ENCODE measurements at places on chromosomes 6 and 20. TPM values are rescaled to one million over a fixed set of nuclear protein-coding genes. Genes with fewer than 3 reads are reported as not detected.

- no peak for DNase-seq
Measured at GRCh38 chr20:13874394-13875157, 89.7 kb downstream of the NDUFAF5 start.

- no peak for DNase-seq
Measured at GRCh38 chr6:163743796-163744195, 329.3 kb downstream of the QKI start.

GRCh38 chr6:140485740-140486449 is 1111.4 kb upstream of the CITED2 start:
- peak; percentile 84 for DNase-seq

GRCh38 chr6:46104209-46104608 is 25.6 kb upstream of the ENPP4 start:
- no peak for DNase-seq

- peak; percentile 94 for DNase-seq
Measured at GRCh38 chr6:157244175-157244574, 79.1 kb downstream of the TMEM242 start.

DNA sequence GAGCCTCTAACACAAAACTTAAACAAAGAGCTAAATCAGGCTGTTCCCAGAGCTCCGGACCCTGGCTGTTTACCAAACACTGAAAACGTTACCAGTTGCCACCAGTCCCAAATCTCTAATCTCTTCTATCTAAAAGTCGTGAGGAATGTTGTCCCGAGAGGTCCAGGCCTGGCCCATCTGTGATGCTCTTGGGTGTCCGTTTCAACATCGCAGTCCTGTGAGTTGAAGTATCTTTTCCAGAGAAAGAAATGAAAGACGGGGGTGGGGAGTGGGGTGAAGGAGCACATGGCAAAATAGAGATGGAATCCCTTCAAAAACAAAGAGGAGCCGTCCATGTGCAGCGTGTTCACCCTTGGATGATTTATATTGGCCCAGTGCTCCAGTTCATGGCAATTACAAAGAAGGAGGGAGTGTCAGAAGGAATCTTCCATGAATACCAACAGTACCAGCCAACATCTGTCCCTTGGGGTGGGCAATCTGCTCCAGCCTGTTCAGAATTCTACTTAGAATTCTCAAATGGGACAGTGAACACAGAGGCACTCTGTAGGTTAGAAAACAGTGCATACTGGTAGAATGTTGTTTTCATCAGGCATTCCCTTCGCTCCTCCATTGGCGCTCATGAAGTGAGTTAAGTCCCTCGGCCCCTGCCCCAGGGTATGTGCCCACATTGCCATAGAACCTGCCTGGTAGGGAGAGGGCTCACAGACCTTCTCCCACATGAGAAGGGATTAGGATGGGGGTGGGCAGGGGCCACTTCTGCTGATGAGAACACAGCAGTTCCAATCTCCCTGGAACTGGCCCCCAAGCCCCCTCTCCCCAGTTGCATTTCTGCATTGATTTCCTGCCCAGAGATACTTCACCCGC is 112.1 kb downstream of the LY86 start:
- no peak for DNase-seq

GRCh38 chr6:151498327-151498726 is 4.5 kb downstream of the CCDC170 start:
- no peak for DNase-seq

GRCh38 chr6:126535595-126535994 is 195.7 kb downstream of the CENPW start:
- peak; percentile 19 for DNase-seq

GRCh38 chr20:11516448-11516847 is 401.2 kb upstream of the BTBD3 start:
- DNase-seq = no peak

DNA sequence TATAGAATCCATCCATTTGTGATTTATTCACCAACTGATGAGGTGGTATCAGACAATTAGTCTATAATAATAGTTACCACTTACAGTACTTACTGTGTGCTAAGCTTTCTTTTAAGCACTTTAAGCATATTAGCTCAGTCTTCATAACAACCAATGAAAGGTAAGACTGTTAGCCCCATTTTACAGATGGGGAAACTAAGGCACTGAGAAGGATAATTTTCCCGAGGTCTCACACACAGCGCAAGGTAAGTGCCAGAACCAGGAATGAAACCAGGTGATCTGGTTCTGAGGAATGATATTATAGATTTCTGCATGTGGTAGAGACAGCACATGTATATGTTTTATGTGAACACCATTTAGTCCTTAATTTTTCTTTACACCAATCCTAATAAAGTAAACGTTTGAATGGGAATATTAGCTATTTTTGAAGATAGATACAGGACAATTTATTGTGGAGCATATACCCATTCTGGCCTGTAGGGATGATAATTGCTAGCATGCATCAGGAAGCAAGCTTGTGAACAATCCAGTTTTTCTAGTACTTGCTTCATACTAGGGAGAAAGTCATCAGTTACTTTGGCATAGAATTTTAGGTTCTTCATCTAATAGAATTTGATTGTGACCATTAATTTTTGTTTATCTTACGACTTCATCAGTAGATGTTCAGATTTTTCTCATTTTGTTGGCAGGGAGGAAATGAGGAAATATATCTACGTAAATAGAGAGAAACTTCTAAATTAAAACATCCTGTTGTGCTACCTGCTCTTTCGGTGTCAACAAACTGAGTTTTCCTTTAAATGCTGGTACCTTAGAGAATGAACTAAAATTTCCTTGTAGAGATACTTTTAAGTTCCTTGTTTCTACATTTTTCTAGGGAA is 3.0 kb downstream of the YWHAB start:
- peak; percentile 28 for DNase-seq

GRCh38 chr6:118574051-118574865 is 26.2 kb downstream of the PLN start:
- no peak for DNase-seq

DNA sequence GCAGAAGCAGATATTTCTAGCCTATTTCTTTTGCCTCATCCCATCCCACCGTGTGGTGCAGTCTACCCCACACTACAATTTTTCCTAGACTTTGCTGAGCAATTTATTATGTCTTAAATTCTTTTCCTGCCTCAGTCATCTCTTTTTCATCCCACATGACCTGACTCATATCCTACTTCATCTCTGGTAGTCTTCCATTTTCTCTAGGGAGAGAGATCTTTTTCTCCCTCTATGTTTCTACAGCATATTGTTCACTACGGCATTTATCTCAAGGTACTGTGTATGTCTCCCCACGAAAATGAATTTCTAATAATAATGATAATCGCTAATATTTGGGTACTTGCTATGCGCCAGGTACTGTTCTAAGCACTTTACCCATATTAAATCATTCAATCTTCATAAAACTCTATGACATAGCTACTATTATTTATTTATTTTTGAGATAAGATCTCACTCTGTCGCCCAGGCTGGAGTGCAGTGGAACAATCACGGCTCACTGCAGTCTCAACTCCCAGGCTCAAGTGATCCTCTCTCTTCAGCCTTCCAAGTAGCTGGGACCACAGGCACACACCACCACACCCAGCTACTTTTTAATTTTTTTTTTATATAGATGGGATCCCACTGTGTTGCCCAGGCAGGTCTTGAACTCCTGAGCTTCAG is 15.6 kb downstream of the PDSS2 start:
- no peak for DNase-seq

DNA sequence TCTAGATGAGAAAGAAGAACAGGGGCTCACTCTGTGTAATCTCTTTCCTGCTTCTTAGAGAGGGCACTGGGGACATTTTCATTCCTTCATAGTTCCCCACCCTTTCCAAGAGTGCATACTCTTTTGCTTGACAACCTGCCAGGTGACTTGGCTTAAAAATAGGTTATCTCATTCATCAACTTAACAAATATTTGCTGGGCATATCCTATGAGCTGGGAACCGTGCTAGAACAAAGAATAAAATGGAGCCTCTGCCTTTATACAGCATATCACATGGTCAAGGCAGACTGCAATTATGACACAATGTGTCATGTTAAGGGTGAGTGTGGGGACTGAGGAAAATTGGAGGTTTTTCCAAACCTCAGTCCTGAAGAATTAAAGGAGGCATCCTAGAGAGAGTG is 209.8 kb upstream of the FOXA2 start:
- DNase-seq = peak; percentile 30

DNA sequence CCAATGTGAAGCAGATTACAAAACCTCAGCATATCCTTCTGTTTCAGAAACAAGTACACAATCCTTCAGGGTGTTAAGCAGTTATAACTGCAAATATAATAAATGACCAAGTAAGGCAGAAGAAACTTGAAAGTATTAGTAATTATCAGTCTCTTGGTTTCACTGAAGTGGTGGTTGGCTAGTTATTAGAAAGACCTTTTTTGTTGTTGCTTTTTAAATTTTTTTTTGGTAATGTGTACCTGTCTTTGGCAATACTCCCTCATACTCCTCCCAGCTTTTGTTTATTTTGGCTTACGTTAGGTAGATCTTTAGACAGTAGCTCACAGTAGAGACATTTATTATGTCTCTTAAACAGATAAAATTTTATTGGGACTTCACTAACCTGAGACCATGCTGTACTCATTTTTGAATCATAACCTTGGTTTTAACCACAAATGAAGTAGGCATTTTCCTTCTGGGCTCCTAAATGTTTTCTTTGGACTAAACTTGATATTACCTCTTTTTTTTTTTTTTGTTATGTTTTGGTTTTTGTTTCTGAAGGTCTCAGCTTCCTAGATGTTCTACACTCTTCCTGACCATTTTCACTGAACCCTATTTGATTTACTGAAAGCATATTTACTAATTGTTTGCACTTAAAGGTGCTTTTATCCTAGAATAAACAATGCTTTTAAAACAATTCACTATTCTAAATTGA is 6.4 kb downstream of the CD2AP start:
- DNase-seq = peak; percentile 35

DNA sequence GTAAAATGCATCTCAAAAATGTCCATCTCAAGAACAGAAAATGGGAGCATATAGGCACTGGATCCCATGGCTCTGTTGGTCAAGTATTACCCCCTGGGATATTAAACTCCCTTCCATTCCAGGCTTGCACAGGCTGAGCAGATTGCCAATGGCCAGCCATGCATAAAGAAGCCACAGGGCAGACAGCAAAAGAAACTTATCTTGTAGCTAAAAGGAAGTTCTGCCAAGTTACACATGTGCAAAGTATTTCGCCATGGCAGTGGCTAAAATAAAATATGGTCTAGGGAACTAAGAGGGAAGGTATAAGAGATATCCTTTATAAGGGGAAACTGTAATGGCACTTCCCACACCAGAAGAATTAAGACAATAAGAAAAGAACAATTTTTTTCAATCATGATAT is 415.6 kb upstream of the BTBD3 start:
- peak; percentile 42 for DNase-seq

GRCh38 chr20:5779071-5779900 is 29.1 kb downstream of the SHLD1 start:
- peak; percentile 76 for DNase-seq

- no peak for DNase-seq
Measured at GRCh38 chr20:62927128-62927705, 912 bp upstream of the DIDO1 start.

- no peak for DNase-seq
Measured at GRCh38 chr6:154824076-154824475, 90.9 kb downstream of the SCAF8 start.

DNA sequence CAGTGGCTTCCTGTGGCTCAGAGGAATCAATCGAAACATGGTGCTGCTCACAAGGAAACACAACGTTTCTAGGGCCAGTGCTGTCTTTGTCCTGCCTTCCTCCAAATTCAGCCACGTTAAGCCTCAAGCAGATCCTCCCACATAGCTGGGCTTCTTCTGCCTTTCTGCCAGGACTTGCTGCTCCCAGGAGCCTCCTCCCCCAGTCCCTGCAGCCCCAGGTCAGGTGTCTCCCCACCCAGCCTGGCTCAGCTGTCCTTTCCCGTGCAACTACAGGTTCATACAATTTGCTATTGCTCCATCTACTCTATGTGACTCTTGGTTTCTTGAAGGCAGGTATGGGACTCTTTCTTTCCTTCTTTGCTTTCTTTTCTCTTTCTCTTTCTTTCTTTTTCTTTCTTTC is 215.3 kb upstream of the RNF24 start:
- DNase-seq = no peak

DNA sequence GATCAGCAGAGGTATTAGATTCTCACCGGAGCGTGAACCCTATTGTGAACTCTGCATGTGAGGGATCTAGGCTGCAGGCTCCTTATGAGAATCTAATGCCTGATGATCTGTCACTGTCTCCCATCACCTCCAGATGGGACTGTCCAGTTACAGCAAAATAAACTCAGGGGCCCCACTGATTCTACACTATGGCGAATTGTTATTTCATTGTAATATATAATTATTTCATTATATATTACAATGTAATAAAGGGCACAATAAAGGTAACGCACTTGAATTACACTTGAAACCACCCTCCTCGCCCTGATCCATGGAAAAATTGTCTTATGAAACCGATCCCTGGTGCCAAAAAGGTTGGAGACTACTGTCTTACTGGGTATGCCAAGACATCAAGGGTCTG is 18.6 kb downstream of the PRKN start:
- DNase-seq = no peak

DNA sequence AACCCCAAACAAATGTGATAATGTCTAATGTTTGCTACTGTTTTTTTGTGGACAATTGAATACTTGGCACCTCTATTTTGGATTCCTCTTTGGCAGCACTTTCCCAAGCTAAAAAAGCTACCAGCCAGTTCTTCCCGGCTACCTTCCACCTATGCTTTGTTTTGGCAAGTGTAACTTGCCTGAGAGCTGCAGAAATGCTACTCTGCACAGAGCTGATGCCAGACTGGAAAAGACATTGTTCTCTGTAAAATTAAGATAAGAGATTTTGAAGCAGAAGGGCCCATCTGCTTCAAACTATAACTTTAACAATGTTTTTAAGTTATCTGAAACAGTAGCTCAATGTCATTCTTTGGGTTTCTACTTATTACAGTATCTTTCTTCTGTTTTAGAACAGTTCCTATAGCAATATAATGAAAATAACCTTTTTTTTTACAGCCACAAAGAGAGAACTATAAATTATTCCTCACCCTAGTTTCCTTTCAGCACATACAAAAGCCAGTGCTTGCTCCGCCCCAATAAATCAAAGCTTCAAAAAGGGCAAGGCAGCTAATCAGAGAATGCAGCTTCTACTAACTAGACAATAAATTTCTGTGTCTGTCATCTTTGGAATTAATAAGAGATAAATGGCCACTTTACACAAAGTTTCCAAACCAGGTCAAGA is 183.1 kb downstream of the UBE3D start:
- DNase-seq = peak; percentile 19

DNA sequence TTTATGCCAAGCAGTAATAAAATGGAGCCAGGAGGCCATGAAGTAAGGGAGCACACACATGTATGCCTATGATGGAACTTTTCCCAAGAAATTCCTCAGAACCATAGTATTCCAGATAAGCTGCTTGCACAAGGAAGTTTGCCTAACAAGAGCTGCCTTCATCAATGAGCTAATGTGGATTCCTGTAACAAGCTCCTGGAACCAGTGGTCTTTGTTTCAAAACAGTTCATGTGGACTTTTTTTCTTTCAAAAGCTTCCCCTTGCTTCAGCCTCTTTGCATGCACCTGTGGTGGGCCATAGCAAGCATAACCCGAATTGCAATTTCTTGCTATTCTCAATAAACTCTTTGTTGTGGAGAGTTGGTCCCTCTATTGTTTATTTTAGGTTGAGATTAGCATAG is 359.6 kb downstream of the UTRN start:
- peak; percentile 78 for DNase-seq

GRCh38 chr6:30092852-30093543 is 17.4 kb upstream of the RNF39 start:
- no peak for DNase-seq

IP6K3 gene
- not detected for total RNA-seq

PRPH2 gene
- 0.72 TPM for total RNA-seq

SALL4 gene
- total RNA-seq = 0.36 TPM

WFDC12 gene
- not detected for total RNA-seq

CPNE5 gene
- 0.18 TPM for total RNA-seq

SPO11 gene
- not detected for total RNA-seq

RSPH9 gene
- 0.57 TPM for total RNA-seq

ELOVL4 gene
- 6.4 TPM for total RNA-seq

FKBP1C gene
- 0.33 TPM for total RNA-seq
